ENCODE measurements at places on chromosomes 5 and 9.

GRCh38 chr5:135387629-135387960, 11.4 kb downstream of the MACROH2A1 start:
- DNase-seq: no peak

DNA sequence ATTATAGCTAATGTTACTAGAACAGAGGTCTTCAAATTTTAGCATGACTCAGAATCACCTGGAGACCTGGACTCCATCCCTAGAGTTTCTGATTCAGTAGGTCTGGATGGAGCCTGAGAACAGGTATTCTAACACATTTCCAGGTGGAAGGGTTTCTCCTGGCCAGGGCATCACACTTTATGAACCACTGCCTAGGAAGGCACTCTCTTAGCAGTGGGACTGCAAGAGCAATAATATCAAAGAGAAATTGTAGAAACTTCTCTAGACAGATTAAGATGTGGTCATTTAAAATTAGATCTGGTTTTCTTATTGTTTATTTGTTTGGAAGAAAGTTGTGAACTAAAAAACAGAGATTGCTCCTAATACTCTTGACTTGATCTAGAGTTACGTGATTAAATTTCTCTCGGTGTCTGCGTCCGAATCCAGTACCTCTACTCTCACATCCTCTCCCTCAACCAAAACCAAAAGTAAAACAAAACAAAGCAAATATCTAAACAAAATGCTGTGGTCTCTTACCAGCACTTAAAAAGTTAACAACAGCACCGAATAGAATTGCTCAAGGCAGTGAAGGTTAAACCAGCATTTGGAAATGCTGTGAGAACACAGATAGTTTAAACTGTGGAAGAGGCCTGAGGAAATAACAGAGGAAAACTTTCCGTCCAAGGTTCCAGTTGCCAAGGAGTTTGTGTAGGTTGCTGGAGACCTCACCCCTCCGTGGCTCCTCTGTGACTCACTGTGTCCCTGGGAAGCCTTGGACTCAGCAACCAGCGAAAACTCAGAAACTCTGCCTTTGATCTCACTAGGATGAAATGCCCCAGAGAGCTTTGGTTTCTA, 193.4 kb downstream of the ARRDC3 start:
- DNase-seq: no peak

DNA sequence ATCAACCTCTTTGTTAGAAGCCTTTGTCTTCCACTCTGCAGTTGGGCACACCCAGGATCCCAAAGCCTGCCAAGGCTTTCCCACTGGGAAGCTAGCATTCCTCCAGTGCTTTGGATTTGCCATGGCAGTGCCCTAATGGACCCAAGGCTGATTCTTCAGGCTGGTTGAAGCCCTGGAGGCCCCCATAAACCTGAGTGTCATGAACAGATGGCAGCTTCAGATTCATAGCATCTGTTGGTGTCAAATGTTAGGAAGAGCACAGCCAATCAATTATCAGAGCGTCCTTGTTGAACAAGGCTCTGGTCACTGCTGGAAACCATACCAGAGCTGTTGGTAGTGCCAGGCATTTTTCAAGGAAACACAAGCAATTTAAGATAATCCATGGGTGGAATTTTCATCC, 241.1 kb upstream of the KLF4 start:
- no peak for DNase-seq

- no peak for DNase-seq
Measured at GRCh38 chr5:178826216-178826615, 33.5 kb upstream of the ZNF354B start.

GRCh38 chr5:4050203-4050602, 454.6 kb downstream of the IRX1 start:
- no peak for DNase-seq

DNA sequence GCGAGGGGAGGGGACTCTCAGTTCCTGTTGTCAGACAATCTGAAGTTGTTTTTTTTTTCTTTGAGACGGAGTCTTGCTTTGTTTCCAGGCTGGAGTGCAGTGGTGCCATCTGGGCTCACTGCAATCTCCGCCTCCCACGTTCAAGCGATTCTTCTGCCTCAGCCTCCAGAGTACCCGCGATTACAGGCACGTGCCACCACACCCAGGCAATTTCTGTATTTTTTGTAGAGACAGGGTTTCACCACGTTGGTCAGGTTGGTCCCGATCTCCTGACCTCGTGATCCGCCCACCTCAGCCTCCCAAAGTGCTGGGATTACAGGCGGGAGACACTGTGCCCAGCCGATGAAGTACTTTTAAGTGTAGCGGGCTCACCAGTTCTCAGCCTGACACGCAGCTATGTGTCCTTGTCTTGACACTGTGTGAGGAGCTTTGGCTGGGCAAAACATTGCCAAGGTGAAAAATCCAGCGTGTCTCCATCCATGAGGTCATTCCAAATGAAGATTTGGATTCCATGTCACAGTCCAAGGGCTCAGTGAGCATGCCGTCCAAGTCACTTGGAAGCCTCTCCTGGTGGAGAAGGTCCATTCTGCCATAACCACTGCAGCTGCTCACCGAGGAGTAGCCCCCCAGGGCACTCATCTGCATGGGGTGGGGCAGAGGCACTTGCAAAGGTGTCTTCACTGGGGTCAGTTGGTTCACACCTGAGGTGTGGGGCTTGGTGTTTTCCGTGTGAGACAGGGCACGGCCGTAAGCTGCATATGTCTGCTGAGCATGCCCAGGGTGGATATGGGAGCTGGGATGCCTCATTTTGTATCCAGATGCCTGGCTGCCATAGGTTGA, 32.0 kb downstream of the OR2V1 start:
- DNase-seq: no peak

All from NCI-H1436 (cell line).